A549 treated with ZK216348 at 1 μM for 4 hours (cell line): ENCODE measurements at places on chromosomes 5 and 9. TPM values are rescaled to one million over a fixed set of nuclear protein-coding genes. Genes with fewer than 3 reads are reported as not detected.

Gene FCHO2
- total RNA-seq, result 11.6 to 19.1 TPM (median 14.1 TPM) in 5 replicates

Gene LECT2
- not detected in 5 replicates for total RNA-seq

Gene DMRT3
- not detected in 5 replicates for total RNA-seq

Gene PROB1
- 0.18 to 0.37 TPM (median 0.28 TPM) in 5 replicates for total RNA-seq

Gene CD14
- total RNA-seq, result 3.0 to 5.1 TPM (median 4.5 TPM) in 5 replicates

Gene SLC36A1
- 6.0 to 10.2 TPM (median 9.0 TPM) in 5 replicates for total RNA-seq

Gene PCDH1
- 1.6 to 4.8 TPM (median 3.1 TPM) in 5 replicates for total RNA-seq

Gene UBTD2
- 10.1 to 19.0 TPM (median 14.1 TPM) in 5 replicates for total RNA-seq

Gene FAM174A
- 7.9 to 15.3 TPM (median 14.0 TPM) in 5 replicates for total RNA-seq
